ENCODE measurements at places on chromosomes 6 and 20.

DNA sequence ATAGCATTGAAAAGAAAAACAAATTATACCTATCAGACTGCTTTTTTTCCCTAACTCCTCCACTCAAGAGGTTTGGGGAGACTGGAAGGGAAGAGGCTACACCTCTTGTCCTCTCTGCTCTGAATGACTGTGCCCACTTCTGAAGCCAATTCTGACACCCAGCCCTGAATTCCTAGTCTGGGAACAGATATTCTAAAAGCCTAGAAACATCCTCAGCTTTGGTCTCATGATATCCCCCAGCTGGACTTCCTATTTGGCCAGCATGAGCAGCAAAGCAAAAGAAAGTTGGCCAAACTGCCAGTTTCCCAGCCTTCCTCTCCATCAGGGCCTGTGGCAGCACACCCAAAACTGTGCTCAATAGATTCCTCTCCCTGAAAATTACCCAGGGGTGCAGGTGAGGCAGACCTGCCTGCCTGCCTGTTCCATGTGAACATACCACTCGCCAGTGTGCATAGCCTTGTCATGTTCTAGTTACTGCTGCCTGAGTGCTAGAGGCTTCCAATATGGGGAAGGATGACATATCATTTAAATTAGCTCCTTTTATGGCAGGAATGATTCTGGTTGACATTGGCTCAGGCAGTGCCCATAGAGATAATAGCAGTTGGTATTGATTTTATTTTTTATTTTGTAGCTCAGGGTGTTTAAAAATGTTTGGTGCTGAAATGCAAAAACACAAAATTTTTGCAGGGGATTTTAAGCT lies 152.1 kb upstream of the RIN2 start:
- DNase-seq: no peak

GRCh38 chr6:144033816-144034735 lies 26.0 kb upstream of the PLAGL1 start:
- DNase-seq: no peak

- DNase-seq: no peak
These were observed 2.7 kb upstream of the CD24 start for GRCh38 chr6:106977246-106977645.

- no peak for DNase-seq
These were observed at the start of gene DAAM2 for GRCh38 chr6:39791850-39792539. TSS of gene DAAM2 (plus strand) at chr6:39792376. CDS start at chr6:39856303, 63,927 bp downstream.

DNA sequence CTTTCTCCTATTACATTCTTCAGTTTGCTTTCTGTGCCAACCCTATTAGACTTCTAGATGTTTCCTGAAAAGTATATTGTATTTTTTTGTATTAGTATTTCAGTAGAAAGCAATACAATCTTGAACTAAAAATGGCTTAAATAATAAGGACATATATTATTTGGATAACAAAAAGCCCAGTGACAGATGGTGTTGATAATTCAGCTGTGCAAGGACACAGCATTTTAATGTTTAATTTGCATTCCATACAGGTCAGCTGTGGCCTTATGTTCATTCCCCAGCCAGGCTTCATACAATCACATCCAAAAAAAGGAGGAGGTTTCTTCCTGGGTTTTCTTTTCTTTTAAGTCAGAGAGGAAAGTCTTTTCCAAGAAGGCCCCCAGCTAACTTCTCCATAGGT lies 236.9 kb downstream of the CD109 start:
- no peak for DNase-seq

- no peak for DNase-seq
These were observed 33.8 kb upstream of the LCA5 start for GRCh38 chr6:79571030-79571367.

DNA sequence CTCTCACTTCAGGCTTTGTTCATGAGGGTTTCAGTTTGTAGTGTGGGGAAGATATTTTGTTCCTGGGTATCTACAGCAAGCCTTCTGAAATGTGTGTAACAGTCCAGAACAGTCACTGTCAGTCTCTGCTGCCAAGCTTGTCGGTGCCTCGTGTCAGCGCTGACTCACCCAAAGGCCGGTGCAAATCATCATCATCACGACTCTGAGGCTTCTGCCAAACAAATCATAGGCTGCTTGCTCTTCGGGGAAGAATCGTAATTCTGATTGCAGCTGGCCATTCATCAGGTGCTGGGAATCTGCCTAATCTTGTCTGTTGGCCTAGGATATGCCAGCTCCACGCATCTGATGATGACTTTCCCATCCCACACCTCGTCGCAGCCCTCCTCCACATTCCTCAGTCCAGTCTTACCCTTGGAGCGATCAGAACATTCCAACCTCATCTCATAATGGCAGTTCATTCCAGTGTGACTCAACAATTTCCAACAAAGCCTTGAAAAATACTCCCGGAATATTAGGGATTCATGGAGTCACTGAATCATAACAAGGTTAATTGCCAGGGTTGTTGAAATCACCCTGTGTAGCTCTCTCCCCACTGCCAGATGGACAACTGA lies 40.9 kb downstream of the ALDH8A1 start:
- DNase-seq: peak; percentile 91

DNA sequence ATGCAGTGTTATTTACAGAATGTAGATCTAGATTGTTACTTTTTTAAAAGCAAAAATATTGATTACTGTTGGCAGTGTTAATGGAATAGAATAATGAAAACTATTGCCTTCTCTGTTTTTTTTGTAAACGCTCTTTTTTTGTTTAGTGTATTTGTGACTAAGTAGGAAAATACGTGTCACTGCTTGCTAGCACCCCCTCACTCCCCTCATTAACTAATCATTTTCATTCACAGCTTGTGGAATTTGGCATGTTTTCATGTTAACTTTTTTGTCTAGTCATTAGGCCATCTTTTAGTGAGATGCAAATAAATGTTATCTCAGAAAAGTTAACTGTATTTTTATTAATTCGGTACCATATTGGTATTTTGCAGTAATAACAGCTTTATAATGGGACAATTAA lies 29.8 kb downstream of the ADGRG6 start:
- no peak for DNase-seq

DNA sequence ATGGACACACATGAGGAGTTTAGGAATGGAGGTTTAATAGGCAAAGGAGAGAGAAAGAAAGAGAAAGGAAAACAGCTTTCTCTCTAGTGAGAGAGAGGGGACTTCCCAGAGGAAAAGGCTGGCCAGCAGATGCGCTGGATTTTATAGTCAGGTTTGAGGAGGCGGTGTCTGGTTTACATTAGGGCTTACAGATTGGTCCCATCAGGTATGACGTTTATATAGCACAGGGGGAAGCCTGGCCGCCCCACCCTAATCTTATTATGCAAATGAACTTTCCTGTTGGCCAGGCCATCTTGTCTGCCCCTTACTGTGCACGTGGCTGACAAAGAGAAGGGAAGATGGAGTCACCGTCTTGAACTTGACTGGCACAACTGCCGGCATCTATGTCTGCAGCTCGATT lies 86.6 kb upstream of the QKI start:
- DNase-seq: no peak
